Left colon (tissue), 2 donors: ENCODE measurements at places on chromosomes 6 and 20.

GRCh38 chr20:24999568-24999967 is 7.0 kb upstream of the APMAP start:
- DNase-seq = no peak

GRCh38 chr20:61373956-61374545 is 122.0 kb downstream of the CDH4 start:
- no peak for DNase-seq

DNA sequence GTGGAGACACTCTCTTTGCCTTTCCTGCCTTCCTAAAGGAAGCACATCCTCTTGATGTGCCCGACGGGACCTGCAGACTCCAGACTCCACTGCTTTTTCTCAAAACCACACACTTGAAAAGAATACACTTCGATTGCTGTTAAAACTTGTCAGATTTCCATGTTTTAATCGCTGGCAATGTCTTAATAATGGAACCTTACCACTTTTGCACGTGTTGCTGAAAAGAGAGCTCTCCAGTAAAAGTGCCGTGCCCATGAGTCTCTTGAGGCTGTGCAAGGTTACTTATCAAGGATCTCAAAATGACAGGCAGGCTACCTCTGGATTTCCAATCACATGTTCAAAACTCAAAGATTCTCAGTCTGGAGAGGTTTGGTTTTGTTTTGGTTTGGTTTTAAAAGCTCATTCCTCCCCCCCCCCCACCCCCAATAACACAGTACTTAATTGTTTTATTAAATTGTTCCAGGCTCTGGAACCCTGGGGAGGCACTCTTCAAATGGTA is 12.0 kb upstream of the TFAP2A start:
- no peak for DNase-seq

DNA sequence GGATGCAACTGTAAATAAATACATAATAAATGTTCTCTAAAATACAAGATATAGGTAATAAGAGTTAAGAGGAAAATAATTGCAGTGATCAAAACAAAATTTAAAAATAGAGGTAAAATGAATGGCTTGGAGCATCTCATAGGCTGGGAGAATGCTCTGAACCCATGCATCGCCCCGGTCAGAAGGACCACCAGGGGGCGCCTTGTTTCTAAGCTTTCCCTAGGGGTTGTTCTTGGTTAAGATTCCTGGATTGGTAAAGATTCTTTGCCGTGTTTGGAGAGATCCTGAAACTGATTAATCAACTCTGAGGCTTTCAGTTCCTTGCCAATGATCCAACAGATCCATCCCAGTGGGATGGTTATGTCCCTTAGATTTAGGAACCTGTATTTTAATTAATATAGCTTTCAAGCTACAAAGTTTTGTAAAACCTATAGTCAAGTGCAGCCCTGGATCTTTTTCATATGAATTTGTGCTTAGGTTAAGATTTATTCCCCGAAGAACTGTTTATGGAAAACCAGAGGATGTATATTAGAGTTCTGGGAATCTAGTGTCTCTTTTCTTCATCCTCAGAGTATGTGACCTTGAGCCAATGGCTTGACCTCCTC is 45.3 kb upstream of the PRELID3B start:
- peak; percentile 93 for DNase-seq

- no peak for DNase-seq
These were observed 45.3 kb downstream of the JARID2 start for GRCh38 chr6:15290962-15291704.

DNA sequence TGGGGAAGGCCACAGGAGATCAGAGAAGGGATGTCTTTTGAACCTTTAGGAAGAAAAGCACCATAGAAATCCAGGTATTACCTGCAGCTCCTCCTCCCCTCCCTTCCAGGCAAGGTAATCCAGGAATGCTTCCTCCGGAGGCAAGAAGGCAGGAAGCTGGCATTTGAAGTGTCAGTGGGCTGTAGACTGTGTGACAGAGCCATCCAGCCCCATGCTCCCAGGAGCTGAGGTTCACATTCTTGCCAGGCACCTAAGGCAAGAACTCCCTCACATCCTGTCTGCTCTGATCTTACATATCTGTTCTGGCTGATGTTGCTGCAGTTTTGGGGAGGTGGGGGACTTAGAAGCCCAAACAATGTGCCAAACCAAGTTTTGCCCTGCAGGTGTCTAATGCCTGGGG is 27.8 kb upstream of the SCUBE3 start:
- no peak for DNase-seq

- no peak for DNase-seq
These were observed 870 bp upstream of the MDFI start for GRCh38 chr6:41637194-41638001.

DNA sequence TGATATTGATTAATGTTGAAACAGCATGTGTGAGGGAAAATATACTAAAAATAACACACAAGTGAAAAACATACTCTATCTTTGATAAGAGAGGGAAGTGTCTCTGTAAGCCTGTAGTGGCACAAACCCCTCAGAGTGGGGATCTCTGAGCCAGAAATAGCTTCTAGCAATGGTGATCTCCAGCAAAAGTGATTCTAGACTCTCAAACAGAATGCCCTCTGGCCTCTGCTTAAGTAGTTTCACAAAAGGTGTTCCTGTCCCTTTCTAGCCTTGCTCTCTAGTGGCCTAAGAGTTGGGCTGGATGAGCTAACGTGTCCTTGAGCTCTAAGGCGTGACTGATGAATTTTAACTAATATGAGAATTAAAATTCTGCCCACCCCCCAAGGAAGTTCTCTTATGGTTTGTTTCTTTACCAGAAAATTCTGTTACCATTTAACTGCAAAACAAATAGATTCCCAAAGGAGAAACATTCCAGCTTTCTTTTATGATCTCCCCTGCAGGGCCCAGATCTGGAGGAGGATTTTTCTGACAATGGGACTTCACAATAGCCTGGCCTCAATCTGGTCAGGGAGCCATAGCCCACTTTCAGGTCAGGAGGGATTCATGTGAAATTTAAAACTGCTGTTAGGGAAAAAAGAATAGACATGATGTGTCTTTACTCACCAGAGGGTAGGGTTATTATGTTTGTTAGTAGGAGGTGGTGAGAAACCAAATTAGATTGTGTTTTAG is 182.5 kb upstream of the LAMP5 start:
- no peak for DNase-seq

DNA sequence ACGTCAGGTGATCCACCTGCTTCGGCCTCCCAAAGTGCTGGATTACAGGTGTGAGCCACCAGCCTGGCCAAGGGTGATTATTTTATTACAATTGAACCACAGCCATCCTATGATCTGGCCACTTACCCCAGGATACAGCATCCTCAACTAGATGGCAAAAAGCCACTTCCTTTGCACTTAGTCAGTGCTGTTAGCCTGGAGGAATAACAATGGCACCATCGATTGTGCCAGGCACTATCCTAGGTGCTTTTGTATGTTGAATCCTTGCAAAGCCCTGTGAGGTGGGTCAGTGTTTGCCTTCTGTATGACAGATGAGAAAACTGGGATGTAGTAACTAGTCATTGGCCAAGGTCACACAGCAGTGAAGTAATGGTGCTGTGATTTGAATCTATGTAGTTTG is 11.2 kb upstream of the TTPAL start:
- no peak for DNase-seq

DNA sequence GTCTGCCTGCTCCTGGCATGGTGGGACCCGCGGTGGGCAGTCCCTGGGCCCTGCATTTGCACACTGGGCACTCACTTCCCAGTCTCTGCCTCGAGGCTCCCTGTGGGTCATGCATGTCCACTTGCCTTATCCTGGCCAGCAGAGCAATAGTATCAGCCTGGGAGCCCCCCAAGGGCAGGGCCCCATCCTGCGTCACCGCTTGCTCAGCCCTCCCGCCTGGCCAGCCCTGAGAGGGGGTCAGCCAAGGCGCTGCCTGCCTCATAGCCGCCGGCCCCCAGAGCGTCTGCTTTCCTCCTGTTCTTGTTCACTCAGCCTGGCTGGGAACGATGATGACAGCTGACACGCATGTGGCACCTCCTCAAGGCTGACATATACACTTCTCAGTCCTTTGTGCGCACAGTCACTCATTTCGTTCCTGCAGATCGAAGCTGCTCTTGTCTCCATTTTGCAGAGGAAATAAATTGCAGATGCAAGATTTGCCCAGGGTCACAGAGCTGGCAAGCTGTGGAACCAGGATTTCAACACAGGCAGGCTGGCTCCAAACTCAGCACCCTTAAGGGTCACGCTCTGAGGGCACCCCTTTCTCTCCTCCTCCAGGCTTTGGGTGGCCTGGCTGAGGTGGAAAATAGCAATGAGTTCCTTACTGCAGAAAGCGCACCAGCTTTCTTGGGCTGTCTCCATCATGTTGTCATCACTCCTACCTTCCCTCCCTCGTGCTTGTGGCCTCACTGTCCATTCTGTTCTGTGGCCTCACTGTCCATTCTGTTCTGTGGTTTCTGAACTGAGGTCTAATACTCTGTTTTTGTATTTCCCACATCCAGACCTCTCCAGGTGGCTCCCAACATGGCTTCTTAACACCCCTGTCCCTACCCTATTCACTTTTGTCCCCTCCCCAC is 17.2 kb downstream of the KCNK17 start:
- DNase-seq = no peak

DNA sequence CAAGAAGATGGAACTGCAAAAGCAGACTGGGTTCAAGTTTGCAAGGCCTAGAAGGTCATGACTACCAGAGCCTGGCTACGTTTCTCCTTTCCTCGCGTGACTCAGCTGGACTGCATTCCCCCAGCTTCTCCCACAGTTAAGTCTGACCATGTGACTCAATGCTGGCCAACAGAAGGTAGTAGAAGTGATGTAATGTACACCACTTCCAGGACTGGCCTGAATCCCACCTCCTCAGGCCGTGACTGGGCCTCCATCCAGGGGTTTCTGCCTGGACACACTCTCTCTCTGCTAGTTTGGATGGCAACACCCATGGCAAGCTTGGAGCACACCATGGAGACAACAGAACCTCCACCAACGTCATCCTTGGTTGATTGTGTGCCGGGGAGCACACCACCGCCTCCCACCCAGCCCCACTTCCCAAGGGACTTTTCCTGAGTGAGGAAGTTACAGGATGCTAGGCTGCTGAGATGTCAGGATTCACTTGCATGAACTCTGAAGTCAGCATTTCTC is 112.0 kb upstream of the CDYL start:
- peak; percentile 15 for DNase-seq

- no peak for DNase-seq
These were observed 656 bp downstream of the TDRD6 start for GRCh38 chr6:46688117-46688965.

DNA sequence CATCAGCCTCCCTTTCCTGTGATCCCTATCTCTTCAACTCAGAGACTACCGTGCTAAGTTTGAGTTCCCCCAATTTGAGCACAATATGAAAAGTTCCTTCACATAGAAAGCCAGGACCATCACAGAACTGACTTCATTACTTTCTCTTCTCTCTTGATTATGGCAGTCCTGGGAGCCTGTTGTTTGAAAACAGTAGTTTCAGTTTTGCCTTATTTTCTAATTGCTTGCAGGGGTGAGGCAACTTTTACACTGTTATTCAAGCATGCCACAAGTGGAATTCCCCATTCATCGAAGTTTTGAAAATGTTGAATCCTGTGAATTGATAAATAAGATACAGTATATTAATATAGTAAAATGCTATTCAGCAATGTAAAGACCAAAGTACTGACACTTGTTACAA is 569.7 kb upstream of the MARCKS start:
- DNase-seq = no peak

DNA sequence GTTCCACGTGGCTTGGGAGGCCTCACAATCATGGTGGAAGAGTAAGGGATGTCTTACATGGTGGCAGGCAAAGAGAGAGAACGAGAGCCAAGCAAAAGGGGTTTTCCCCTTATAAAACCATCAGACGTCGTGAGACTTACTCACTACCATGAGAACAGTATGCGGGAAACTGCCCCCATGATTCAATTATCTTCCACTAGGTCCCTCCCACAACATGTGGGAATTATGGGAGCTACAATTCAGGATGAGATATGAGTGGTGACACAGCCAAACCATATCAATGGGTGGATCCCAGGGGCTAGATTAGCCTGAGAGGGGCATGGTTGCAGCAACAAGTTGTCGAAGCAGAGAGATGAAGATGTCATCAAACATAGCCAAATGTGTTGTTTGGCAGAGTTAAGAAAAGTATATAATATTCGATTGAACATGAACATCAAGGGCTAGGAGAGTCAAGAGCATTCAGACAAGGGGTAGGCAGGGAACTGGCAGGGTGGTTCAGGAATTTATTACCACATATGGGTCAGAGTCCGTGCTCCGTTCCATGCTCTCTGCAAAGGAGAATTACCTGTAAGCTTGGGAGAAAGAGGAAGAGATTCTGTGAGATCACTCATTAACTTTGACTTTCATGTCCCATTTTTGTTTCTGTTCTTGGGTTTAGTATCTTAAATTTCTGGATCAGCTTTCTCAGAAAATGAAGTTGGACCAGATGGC is 98.8 kb downstream of the CCDC170 start:
- DNase-seq = no peak

- DNase-seq = no peak
These were observed 155.3 kb downstream of the DHX35 start for GRCh38 chr20:39117491-39117890.

- DNase-seq = no peak
These were observed 100.5 kb downstream of the QRSL1 start for GRCh38 chr6:106729841-106730240.

DNA sequence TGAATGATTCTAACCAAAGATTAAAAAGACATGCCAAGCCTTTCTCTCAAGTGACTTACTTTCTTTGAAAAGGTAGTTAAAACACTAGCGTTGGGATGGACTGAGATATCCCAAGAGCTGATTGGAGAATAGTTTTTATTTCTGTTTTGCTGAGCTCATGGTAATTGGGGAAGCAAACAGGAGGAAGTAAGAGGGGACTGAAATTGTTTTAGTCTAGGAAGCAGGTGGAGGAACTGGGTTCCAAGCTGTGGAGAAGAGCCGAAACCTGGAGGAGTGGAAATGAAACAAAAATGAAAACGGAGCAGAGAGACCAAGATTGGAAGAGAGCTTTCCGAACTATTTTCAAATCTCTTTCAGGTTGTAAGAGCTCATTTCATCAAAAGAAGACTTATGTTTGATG is 59.9 kb upstream of the TENT5A start:
- DNase-seq = no peak

DNA sequence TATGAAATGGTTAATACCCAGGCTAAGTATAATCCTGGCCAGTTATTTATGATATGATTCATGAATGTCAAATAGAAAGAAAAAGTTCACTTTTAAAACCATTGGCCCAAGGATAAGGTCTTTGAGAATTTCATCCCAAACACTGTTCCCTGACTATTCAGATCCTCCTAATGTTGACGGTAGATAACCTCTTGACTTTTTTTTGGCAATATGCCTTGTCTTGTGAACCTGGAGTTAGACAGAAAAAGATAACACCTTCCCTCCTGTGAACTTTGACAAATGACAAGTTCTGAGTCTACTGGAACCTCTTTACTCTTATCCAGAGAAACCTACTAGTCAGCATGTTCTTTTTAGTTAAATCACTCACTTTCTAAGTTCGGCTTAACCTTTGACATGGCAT is 166.8 kb upstream of the PREP start:
- DNase-seq = no peak

GRCh38 chr6:154901876-154902552 is 93.1 kb upstream of the TIAM2 start:
- DNase-seq = no peak

- no peak for DNase-seq
These were observed 27.5 kb upstream of the ADGRF4 start for GRCh38 chr6:47670851-47671250.
